ENCODE measurements at places on chromosomes 12 and 14.

DNA sequence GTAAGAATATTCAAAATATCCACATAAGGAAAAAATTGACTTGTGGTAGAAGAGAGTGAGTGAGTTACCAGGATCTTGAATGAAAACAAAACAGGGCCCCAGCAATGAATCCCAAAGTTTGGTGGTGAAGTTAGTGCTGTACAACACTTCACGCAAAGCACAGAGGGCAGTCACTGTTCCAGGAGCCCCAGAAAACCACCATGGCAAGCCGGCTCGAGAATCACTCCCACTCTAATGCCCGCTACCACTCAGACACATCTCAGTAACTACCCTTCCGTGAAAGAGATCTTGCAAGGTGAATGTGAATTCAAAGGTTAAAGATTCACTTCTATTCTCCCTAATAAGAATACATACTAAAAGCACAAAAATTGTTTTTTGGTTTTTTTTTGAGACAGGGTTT, 30.1 kb downstream of the CLIP1 start:
- no peak for DNase-seq

DNA sequence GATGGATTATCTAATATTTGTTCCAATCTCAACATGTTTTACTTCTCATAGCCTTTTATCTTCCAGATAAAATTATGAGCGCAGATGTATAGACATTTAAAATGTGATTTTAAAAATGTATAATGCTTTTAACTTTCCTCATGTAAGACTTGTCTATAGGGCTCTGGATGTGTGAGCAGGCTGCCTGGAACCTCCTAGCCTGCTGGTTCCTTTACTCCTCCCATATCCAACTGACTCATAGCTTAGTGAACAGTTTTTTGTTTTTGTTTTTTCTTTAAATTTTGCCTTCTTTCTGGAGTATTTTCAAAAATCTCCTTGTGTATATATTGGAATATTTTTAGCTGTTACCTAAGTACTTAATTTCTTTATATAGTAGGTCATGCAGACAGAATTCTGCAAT, 115.4 kb downstream of the PDE3A start:
- DNase-seq, result no peak

GRCh38 chr14:57769863-57770523, 95.9 kb downstream of the SLC35F4 start:
- no peak for DNase-seq

GRCh38 chr14:80901822-80902221, 39.7 kb downstream of the CEP128 start:
- DNase-seq, result no peak

- DNase-seq, result no peak
Measured at GRCh38 chr12:58860056-58860787, 60.1 kb downstream of the LRIG3 start.

DNA sequence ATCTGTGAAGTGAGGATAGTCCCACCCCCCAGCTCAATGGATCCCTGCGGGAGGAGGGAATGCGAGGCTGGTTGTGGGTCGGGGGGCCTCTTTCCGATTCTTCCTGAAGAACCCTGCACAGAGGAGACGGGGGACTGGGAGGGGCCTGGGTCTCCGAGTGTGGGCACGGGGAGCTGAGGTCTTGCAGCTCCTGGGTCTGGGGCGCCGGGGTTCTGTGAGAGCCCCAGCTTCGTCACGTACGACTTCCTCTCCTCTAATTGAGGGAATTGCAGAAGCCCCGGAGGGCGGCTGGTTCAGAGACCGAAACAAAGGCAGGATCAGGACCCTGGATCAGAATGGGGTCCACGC, 66.6 kb downstream of the DIO3 start:
- no peak for DNase-seq

GRCh38 chr12:5913387-5913786, 31.7 kb downstream of the ANO2 start:
- no peak for DNase-seq

- no peak for DNase-seq
Measured at GRCh38 chr12:752695-753610, 574 bp downstream of the WNK1 start.

GRCh38 chr14:105356927-105357326, 41.4 kb upstream of the TEX22 start:
- DNase-seq, result no peak

- DNase-seq, result no peak
Measured at GRCh38 chr14:54981698-54982097, 45.2 kb downstream of the WDHD1 start.

- no peak for DNase-seq
Measured at GRCh38 chr14:24851837-24852236, 198.1 kb downstream of the STXBP6 start.

DNA sequence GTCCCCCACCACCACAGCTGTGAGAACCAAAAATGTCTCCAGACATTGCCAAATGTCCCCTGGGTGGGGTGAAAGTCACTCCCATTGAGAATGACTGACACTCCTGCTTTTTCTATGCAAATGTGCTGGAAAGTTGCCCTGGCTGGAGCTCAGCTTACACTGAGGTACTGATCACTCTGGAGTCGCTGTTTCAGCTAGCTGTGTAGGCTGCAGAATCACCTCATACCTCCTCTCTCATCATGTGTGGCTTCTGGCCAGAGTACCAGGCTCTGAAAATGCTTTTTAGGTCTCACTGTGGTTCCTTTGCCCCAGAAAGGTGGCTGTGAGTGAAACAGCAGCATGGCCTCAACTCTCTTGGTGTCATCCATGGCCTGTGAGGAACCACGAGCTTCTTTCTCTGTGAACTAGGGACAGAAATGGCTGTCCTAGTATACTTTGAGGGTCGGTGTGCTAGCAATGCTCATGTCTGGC, 414.4 kb downstream of the DPF3 start:
- DNase-seq, result no peak

GRCh38 chr14:73283608-73284379, 46.5 kb downstream of the PAPLN start:
- DNase-seq, result peak; percentile 63

DNA sequence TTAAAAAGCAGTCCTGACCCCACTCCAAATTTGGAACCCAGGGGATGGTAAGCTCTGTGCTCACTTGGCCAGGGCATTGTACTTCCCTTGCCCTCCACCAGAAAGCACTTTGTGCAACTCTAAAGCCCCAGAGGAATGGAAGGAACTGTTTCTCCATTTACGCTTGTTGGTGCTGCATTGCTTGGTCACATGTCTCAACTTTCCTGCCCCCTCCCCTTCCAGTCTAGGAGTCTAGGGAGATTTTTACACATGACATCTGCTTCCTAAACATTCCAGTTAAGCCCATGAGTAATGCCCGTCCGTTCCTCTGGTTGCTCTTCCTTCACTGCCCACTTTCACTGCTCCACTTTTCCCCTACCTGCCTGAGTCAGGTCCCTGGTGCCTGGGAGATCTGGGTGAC, 92.6 kb upstream of the MAP1LC3B2 start:
- no peak for DNase-seq

DNA sequence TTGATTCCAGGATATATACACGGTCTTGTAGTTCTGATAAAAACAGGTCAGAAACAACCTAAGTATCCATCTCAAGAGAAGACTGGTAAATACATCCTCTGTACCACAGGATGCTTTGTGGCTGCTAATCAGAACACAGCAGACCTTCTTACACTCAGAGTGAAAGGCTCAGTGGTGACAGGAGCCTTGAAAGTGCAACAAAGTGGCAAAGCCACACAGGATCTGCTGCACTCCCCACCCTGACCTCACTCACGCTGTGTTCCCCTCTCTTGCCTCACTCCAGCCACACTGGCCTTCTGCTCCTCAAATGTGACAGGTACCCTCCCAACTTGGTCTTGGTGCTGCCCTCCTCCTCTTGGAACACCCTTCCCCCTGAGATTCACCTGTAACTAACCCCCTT, 98.1 kb upstream of the GRIP1 start:
- no peak for DNase-seq

GRCh38 chr12:109545826-109546225, 27.5 kb downstream of the MMAB start:
- no peak for DNase-seq

- DNase-seq, result no peak
Measured at GRCh38 chr14:101839236-101839635, 77.7 kb downstream of the PPP2R5C start.
